ENCODE measurements at places on chromosomes 12 and 14.

- DNase-seq = no peak
Observed at GRCh38 chr14:90489916-90490719, 93.3 kb downstream of the CALM1 start.

DNA sequence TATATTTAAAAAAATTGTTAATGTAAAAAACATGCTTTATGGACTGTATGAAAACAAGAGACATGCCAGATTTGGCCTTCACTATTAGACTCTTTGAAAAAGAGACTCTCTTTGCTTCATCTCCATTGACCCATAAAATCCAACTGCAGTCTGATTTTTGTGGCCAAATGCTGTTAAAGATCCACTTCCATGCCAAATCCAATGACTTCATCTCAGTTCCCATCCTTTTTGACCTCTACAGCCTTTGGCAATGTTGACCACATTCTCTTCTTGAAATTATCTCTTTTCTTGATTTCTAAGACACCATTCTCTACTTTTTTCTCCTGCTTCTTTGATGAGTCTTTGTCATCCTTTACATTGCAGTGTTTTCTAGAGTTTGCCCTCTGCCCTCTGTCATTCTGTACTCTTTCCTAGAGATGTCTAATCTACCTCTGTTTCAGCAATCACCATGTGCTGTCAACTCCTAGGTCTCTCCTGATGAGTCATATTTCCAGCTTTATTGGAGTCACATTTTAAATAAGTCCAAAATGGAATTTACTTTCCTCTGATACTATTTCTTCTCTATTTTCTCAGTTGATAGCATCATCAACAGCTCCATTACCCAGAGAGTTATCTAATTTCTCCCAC, 2.4 kb downstream of the TMPRSS12 start:
- no peak for DNase-seq

DNA sequence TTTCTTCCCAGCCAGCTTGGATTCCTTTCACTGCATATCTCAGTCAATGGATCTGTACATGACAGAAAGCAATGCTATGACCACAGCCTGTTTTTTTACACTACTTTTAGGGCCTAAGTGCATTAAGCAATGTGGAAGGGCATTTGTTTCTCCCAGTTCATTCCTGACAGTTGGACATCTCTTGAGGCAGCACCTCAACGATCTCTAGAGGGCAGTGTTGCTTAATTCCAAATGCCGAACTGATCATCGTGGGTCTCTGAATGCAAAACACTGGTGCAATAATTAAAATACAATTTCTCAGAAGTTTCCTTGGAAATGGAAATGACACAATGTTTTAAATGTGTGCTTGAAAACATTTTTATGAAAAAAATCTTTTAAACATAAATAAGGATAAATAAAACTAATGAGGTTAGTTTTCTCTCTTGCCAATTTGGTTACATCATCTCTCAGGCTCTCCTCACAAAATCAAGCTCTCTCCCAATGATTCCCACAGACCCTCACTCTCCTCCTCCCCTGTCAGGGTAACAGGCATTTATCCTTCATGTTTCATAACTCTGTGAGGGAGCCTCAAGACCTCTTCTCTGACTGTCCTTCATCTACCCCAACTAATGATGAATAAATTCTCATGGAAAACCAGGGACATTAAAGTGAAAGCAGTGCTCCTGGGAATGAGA, 192.4 kb upstream of the SLC16A7 start:
- peak; percentile 31 for DNase-seq

DNA sequence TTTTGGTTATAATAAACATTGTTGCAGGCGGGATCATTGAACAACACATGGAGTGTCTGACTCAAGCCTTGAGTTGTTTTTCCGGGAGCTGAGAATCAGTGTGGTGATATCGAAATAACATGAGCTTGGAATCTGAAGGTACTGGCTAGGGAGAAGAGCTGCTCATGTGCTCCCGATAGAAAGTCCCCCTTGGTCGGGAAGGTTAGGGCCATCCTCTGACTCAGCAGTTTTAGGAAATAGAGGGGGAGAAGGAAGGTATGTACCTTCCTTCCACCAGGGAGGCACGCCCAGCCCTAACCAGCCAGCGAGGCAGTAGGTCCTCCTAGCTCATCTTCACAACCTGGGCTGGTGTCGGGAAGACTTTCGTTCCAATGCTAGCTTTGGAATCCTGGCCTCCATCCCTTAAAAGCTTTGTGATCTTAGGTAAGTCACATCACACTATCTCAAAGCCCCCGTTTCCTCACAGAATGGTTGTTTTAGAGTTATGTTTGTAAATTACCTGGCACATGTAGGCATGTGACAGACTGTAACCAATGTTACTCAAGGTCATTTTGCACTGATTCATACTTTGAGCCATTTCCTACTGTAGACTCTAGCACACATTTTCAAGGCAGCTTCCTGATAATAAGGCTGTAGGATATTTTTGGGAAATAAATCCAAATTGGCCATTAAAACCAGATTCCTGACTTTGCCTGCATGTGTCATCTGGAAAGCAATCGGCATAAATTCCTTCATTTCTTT, 1.9 kb upstream of the RAB35 start:
- DNase-seq = no peak

GRCh38 chr12:92121826-92122225, 23.8 kb downstream of the BTG1 start:
- DNase-seq = no peak

- DNase-seq = no peak
Observed at GRCh38 chr12:127888943-127889719, 377.8 kb upstream of the TMEM132C start.

- no peak for DNase-seq
Observed at GRCh38 chr14:50600849-50601248, 40.9 kb downstream of the ATL1 start.

DNA sequence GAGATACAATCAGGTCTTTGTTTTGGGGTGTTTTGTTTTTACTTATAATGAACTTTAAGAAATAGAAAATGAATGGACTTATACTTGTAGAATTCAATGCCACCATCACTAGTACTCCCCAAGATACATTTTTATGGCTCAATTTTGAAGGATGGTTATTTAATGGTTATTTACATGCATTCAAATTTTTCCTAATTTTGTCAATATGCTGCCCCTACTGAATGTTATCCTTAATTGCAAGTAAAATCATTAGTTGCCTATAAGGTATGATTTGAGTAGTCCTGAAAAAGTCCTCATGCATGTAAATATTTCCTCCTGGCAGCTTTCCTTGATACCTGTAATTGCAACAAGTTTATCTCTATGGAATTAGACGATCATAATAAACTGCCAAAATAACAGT, 391.2 kb downstream of the BCAT1 start:
- DNase-seq = no peak

DNA sequence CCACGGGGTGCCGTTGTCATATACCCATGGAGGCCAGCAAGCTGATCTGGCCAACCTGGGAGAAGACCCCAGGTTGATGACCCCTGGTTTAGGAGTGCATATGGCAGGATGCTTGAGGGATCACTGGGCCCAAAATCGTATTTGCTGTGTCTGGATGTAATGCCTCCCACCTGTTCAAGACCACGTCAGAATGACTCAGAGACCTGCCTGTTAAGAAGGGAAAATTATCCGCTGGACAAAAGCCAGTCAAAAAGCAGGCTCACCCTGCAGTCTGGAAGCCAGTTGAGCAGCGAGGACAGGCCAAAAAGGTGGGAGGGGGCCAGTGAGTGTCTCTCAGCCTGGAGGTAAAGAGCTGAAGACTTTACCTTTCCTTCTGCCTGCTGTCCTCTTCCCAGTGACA, 449.2 kb downstream of the DPF3 start:
- no peak for DNase-seq

GRCh38 chr14:34368115-34368970, 93.7 kb downstream of the SPTSSA start:
- DNase-seq = no peak

- no peak for DNase-seq
Observed at GRCh38 chr14:36996133-36996856, 176.1 kb downstream of the SLC25A21 start.

- DNase-seq = no peak
Observed at GRCh38 chr12:3641428-3642018, 111.4 kb downstream of the CRACR2A start.

GRCh38 chr12:90250766-90251165, 542.1 kb upstream of the ATP2B1 start:
- DNase-seq = no peak

DNA sequence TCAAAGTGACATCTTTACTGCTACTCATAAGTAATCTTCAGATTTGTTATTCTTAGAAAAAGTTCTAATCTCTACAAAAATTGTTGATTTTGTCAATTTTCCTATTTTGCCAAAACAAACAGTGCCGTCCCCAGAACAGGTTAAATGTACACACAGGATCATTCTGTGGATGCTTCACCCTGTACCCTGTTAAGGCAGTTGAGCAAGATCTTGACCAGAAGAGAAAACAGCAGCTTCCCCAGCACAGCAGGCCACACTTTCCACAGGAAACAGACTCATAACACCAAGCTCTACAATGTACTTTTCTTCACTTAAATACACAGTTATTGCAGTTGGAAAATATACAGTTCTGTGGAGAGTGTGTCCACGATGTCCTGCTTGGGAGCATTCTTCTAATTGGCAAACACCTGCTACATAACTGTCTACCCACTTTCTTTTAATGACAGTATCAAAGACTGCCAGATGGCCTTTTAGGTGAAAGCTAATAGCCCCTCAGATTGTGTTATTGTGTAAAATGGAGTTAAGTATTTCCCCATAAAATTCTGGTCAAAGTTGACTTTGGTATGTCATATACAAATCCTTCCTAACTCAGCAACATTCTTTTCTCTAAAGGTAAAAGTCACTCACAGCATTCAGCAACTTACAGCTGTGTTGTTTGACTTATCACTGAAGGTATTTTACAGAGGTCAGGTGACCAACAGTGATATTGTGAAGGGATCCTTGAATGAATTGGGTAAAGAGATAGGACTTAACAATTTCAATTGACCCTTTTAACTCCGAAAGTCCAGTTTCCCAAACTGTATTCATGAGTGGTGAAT, 77.0 kb downstream of the SEC23A start:
- no peak for DNase-seq

GRCh38 chr12:2560356-2560755, 234.4 kb upstream of the FKBP4 start:
- no peak for DNase-seq

DNA sequence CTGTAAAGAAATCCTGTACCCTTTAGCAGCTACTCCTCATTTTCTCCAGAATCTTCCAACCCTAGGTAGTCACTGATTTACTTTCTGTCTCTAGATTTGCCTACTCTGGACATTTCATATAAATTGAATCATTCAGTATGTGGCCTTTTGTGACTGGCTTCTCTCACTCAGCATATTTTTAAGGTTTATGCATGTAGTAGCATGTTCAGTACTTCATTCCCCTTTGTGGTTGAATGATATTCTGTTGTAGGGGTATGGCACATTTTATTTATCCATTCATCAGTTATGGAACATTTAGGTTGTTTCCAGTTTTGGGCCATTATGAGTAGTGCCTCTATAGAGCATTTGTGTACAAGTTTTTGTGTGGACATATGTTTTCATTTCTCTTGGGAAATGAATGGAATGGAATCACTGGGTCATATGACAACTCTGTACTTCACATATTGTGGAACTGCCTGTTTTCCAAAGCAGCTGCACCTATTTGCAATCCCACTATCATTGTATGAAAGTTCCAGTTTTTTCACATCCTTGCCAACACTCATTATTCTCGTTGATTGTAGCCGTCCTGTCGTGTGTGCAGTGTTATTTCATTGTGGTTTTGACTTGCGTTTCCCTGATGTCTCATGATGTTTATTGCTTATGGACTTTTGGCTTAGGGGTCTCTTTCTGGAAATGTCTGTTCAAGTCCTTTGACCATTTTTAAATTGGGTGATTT, 57.2 kb downstream of the ATF7IP start:
- no peak for DNase-seq

DNA sequence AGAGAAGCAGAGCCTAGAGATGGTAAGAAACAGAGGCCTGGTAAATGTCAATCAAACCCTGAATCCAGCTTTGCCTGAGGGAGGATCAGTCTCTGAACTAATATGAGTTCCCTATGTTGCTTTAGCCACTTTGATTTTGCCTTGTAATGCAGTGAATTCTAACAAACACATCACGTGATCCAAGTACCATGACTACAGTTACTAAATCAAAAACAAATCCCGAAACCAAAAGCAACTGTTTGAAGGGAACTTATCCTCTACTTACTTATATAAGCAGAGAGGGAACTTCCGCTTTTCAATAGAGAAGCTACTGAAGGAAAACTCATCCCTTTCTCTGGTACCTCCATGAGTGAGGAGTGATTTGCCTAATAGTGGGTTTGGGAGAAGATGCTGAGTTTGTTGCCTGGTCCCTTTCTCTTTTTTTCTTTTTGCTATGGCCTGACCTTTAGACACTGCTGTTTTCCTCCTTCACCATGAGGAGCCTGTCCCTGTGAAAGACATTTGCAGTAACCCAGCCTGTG, 7.7 kb upstream of the PPTC7 start:
- DNase-seq = peak; percentile 77

GRCh38 chr14:72737560-72737943, 156.3 kb downstream of the DPF3 start:
- DNase-seq = no peak

- no peak for DNase-seq
Observed at GRCh38 chr14:52792097-52792415, 649 bp upstream of the GNPNAT1 start.

DNA sequence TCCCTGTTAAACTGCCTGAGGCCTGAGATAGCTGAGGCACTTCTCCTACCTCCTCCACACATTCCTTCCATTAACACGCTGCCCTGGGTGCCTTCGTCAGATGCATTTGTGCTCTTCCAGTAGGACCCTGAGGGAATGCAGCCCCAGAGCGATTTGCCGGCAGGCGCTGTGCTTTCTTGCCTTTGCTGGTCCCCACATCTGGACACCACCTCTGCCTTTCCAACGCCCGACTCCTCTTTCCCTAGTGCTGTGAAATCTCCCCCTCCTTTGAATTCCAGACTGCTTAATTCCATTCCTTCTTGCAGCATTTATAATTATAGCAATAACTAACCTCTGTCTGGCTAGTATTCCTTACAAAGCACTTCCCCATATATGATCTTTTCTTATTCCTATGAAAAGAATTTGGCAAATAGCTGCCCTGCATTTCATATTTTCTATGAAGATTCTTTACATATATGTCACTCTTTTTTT, 88.4 kb downstream of the C12orf75 start:
- DNase-seq = no peak

DNA sequence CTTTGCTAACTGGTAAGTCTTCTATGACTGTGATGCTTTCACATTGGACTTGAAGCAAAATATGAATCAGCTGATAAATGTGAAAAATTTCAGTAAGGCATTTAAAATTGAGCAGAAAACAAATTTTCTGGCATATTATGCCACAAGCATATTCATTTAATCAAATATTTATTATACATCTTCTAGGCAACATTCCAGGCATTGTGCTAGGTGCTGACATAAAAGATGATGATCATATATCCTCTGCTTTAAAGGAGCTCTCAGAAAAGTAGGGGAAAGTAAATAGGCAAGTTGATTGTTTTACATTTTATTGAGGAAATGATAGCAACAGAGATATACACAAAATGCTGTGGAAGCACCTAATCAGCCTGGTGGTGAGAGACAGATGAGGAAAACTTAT, 248.9 kb downstream of the SLC16A7 start:
- DNase-seq = no peak

- no peak for DNase-seq
Observed at GRCh38 chr12:109247831-109248654, 61.0 kb downstream of the FOXN4 start.
